ENCODE measurements at places on chromosomes 3 and 15. TPM values are rescaled to one million over a fixed set of nuclear protein-coding genes. Genes with fewer than 3 reads are reported as not detected.
A peak's percentile ranks its signal among the peaks of the same experiment; 100 is the strongest.

The LRRC31 gene
- 1.8 TPM for total RNA-seq

The CIP2A gene
- total RNA-seq, result 12.5 TPM

- DNase-seq, result no peak
- H3K36me3 ChIP-seq, result no peaks in the 10 kb centered on the region
- no peak overlapping the region for H3K4me3 ChIP-seq
Measured at GRCh38 chr3:195085356-195086130, 185.4 kb downstream of the XXYLT1 start.

GRCh38 chr3:98326945-98327344 lies 26.7 kb upstream of the OR5K4 start:
- no peak for DNase-seq
- no peaks in the 10 kb centered on the region for H3K36me3 ChIP-seq
- no peaks in the 10 kb centered on the region for H3K4me1 ChIP-seq
- H3K4me3 ChIP-seq, result no peak overlapping the region

- peaks cover 26% of the 10 kb centered on the region for H3K4me1 ChIP-seq
- H3K4me3 ChIP-seq, result peak overlapping the region; percentile 97
- no peak for DNase-seq
- peaks cover 43% of the 10 kb centered on the region for H3K36me3 ChIP-seq
- peak overlapping the region; percentile 83 for H3K27ac ChIP-seq
- H3K27me3 ChIP-seq, result no peaks in the 10 kb centered on the region
Measured at GRCh38 chr3:51940648-51941462, 849 bp downstream of the RRP9 start.

- H3K27me3 ChIP-seq, result no peaks in the 10 kb centered on the region
- no peak for DNase-seq
- H3K4me3 ChIP-seq, result no peak overlapping the region
- no peaks in the 10 kb centered on the region for H3K36me3 ChIP-seq
Measured at GRCh38 chr3:162224746-162225145, 728.1 kb downstream of the OTOL1 start.

- H3K4me1 ChIP-seq, result no peaks in the 10 kb centered on the region
- no peak for DNase-seq
- H3K4me3 ChIP-seq, result no peak overlapping the region
- peaks cover 40% of the 10 kb centered on the region for H3K36me3 ChIP-seq
- H3K27me3 ChIP-seq, result no peaks in the 10 kb centered on the region
Measured at GRCh38 chr3:167673221-167673620, 19.5 kb upstream of the WDR49 start.

DNA sequence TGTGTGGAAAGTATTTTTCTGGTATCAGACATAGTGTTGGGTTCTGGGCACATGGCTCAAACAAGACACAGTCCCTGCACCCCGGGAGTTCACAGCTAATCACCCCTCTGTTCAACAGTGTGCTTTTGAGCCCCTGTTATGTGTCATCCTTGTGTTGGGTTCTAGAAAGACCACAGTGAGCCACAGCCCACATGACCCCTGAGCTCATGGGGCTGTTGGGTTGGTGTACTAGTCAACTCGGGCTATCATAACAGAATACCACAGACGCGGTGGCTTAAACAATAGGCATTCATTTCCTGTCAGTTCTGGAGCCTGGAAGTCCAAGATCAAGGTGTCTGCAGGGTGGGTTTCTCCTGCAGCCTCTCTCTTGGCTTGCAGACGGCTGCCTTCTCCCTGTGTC lies 100.0 kb downstream of the DNAJB8 start:
- peaks cover 37% of the 10 kb centered on the region for H3K36me3 ChIP-seq
- H3K4me3 ChIP-seq, result no peak overlapping the region
- H3K27me3 ChIP-seq, result no peaks in the 10 kb centered on the region
- no peak for DNase-seq

GRCh38 chr3:59133311-59133710 lies 83.5 kb upstream of the CFAP20DC start:
- H3K4me3 ChIP-seq, result no peak overlapping the region
- DNase-seq, result no peak
- no peaks in the 10 kb centered on the region for H3K36me3 ChIP-seq
